Caki2 (cell line): ENCODE measurements at places on chromosomes 12 and 14. TPM values are rescaled to one million over a fixed set of nuclear protein-coding genes. Genes with fewer than 3 reads are reported as not detected.

- DNase-seq = no peak
Measured at GRCh38 chr14:34665785-34666435, 36.0 kb upstream of the SNX6 start.

GRCh38 chr12:85923767-85924331 is 49.8 kb downstream of the NTS start:
- DNase-seq = peak; percentile 48

GRCh38 chr12:15962760-15963159 is 51.6 kb downstream of the DERA start:
- peak; percentile 72 for DNase-seq

GRCh38 chr14:64828071-64828470 is 51.6 kb downstream of the SPTB start:
- DNase-seq = no peak

GRCh38 chr12:121365416-121366062 is 13.3 kb upstream of the ANAPC5 start:
- no peak for DNase-seq

GRCh38 chr12:22755629-22756028 is 130.7 kb downstream of the ETNK1 start:
- no peak for DNase-seq

DNA sequence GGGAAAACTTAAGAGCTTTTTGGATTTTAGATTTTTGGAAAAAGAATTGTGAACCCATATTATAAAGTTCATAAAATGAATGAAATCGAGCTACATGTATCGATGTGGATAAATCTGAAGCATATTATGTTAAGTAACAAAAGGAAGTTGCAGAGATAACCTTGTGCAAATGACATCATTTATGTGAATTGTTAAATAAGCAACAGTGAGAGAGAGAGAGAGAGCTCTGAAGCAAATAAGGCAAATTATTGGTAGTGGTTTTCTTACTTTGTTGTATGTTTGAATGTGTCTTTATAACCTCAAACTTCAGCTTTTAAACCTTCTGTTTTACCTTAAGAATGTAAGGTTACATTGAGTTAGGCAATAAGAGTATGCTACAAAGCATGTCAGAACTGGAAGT is 78.8 kb downstream of the ERC1 start:
- DNase-seq = no peak

DNA sequence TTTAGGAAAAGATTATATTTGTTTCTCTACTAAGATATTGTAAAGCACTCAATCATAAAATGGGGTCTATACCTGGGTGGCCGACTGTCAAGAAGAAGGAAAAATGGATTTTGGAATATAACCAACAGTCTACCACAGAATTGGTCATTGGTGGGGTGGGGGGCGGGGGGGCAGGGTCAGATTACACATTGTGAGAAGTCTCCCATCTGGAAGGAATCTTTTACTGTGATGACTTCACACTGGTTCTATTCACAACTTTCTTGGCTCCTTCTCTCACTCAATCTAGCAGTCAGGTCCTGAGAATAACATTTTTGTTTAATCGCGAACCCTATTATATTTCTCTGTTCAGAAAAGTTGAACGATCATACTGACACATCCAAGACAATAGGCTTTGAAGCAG is 8.7 kb upstream of the CLEC4E start:
- DNase-seq = no peak

DNA sequence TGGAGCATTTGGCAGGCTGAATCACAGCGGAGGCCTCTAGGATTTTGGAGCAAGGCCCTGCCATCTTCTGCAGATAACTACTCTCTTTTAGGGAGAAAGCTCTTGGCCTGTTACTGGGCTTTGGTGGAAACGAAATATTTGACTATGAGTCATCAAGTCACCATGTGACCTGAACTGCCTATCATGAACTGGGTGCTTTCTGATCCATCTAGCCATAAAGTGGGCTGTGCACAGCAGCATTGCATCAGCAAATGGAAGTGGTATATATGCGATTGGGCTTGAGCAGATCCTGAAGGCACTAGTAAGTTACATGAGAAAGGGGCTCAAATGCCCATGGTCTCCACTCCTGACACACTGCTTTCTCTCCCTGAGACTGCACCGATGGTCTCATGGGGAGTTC is 21.1 kb downstream of the GYS2 start:
- DNase-seq = no peak

DNA sequence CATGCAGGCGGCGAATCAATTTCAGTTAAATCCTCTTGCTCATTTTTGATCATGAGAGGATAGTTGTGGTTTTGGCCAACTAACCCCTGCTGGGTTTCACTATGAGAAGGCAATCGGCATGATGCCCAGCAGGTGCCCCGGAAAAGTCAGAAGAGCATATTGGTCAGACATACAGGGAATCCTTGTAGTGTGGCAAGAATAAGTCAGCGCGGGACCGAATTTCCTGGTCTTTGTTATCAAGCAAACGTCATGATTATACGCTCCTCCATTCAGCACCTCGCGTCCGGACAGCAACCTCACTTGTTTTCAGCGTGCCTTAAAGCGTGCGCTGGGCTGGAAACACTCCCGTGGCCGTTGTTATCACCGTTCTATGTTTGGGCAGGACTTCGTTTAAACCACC is 1.8 kb downstream of the TBC1D30 start:
- DNase-seq = peak; percentile 16

- no peak for DNase-seq
Measured at GRCh38 chr14:56716705-56717104, 93.6 kb downstream of the OTX2 start.

DNA sequence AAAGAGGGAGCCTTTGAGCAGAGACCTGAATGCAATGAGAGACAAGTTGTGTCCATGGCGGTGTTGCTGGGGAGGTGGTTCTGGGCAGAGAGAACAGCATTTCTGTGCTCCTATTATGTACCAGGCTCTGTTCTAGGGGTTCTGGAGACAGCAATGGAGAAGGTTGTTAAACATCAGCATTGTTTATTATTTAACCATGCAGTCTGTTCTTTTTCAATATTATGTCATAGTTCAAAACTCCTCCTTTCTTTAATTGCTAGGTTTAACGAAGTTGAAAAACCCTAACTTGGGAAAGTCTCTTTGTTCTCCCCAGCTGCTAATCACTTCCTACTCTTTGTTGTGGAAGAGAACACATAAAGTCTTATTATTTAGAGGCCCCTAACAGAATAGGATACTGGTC is 279.3 kb downstream of the RAD51B start:
- no peak for DNase-seq

- DNase-seq = no peak
Measured at GRCh38 chr14:31965735-31966598, 111.1 kb upstream of the ARHGAP5 start.

GRCh38 chr14:103908580-103908979 is 19.7 kb upstream of the TDRD9 start:
- DNase-seq = no peak

- DNase-seq = no peak
Measured at GRCh38 chr12:44881197-44881596, 5.1 kb upstream of the NELL2 start.

DNA sequence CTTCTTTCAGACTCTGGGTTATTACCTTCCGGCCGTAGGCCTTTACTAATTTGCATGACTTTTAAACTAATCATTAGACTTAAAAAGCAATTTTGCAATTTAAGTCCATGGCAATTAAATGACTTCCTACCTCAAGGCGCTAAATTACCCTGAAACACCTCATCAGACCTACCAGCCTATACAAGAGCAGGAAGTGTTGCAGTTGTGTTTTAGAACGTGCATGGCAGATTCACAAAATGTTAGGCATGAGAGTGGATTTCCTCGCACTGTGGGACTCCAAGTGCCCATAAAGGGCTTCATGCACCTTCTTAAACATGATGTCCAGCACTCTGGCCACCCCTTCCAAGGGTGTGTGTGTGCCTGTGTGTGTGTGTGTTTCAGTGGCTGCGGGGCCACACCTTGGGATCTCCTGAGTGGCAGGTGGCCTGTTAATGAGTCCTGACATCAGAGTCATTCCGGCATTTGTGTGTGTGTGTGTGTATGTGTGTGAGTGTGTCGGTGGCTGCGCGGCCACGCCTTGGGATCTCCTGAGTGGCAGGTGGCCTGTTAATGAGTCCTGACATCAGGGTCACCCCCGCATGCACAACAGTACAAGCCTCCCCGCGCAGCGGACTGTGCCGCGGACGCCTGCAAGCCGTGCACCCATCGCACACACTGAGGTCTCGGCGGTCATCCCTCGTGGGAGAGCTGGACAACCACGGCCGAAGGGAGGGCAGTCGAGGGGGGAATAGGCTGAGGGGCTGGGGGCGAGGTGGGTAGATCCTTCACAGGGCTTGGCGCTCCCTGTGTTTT is 900 bp downstream of the C2CD5 start:
- peak; percentile 66 for DNase-seq

DNA sequence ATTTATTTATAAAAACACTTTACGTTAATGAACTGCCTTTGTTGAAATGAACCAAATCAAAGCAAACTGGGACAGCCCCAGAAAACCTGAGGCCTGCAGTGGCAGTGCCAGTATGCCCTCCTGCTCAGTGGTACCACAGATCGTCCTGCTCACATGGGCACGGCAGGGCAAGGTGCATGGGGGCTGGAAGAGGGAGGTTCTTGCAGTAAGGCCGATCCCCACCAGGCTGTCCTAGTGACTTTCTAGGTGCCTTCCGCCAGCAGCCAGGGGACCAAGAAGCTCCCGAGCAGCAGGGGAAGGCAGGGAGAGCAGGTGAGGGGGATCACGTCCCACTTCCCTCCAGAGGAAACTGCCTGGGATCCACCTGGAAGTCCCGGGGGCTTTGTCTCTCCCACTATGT is 63.9 kb downstream of the TESC start:
- no peak for DNase-seq

DNA sequence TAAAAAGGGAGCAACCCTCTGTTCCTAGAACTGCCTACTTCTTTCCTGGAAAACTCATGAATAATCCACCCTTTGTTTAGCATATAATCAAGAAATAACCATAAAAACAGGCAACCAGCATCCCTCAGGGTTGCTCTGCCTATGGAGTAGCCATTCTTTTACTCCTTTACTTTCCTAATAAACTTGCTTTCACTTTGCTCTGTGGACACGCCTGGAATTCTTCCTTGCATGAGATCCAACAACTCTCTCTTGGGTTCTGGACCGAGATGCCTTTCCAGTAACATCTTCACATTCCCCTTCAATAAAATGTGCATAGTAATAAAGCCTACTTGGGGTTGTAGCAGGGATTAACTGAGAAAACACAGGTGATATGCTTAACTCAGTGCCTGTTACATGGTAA is 286.4 kb upstream of the AMIGO2 start:
- DNase-seq = no peak

GRCh38 chr12:132584429-132584828 is 26.0 kb downstream of the LRCOL1 start:
- DNase-seq = no peak

GRCh38 chr14:93023802-93024434 is 91.8 kb downstream of the ITPK1 start:
- no peak for DNase-seq

DNA sequence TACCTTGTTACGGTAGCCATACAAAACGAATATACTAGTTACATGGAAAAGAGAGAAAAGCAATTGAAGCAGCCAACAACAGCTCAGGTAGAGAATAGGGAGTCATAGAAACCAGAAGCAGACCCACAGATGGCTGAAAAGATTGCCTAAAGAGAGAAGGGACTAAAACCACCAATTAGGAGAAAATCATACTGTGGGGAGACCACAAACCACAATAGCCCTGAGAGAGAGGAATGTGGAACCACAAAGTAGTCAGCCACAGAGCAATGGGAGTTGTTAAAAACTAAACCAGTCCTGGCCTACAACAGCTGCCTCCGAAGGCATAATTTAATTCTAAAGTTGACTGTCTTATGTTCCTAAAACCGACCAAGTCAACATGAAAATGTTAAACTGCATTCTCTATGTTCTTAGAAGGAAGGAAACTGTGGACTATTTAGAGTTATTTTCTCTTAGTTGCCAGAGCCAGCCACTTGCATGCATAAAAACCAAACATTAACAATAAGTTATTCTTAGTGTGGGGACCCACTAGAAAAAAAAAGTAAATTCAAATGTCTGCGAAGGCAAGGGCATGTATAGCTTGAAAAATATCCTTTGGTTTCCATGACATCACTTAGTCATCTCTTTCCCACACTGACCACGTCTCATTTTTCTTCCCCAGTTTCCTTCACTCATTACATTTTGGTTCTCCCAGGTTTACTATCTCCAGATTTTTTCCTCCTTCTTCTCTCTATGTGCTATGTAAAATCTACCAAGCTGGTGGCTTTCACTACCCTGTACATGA is 398.1 kb downstream of the NOVA1 start:
- DNase-seq = peak; percentile 1

- DNase-seq = peak; percentile 67
Measured at GRCh38 chr12:75658901-75659823, 147.8 kb upstream of the KRR1 start.

ARHGAP9 gene
- not detected in 2 replicates for total RNA-seq

TRIM9 gene
- 0.41 and 2.3 TPM in 2 replicates for total RNA-seq

SMIM41 gene
- not detected in 2 replicates for total RNA-seq

LRRIQ1 gene
- total RNA-seq = 3.2 and 29.0 TPM in 2 replicates

RAPGEF3 gene
- total RNA-seq = 106 and 112 TPM in 2 replicates

INHBC gene
- not detected in 2 replicates for total RNA-seq

TAS2R7 gene
- total RNA-seq = not detected in 2 replicates
